ENCODE measurements at places on chromosomes 5 and 9.

DNA sequence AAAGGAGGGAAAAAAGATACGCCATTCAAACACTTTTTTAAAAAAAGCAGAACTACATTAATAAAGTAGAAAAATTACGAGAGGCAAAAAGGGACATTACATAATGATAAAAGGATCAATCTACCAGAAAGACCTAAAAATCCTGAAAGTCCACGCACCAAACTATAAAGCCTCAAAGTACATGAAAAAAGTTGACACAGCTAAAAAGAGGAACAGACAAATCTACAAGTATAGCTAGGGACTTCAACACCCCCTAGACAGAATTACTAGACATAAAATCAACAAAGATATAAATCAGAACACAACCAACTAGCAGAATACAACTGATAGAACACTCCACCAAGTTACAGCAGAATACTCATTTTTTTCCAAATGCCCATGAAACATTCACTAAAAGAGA lies 11.1 kb downstream of the CAMSAP1 start:
- DNase-seq, result no peak

DNA sequence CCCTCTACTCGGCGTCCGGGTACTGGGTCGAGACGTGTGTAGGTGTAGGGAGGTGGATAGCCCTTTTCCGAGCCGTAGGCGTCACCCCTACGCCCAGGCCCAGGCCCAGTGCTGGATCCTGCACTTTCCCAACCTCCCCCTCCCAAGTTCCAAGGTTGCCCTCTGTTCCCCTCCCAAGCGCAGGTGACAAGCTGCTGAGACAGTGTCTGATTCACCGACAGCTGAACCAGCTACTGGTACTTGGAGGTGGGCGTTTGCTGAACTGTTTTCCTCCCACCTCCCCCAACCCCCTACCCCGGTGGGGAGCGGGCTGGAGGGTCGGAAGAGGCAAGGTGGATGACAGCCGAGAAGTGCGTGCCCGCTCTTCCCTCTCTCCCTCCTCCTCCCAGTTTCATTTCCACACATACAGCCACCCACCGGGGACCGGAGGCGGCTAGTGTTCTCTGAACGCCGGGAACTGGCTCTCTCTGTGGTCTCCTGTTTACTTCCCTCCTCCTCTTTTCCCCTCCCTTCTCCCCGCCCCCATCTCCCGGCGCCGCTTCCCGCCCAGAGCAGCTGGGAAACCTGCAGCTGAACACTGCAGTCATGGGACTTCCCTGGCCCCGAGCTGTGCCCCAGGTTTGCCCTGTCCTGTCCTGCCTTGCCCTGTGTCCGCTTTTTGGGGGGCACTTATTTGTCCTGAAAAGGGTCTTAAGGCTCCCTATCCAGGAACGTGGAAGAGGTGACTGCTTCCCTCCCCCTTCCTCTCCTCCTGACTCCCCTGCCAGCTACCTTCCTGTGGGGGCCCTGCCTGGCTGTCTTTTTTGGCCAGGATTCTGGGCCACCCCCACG lies 6.2 kb upstream of the KLF9 start:
- DNase-seq, result peak; percentile 73

DNA sequence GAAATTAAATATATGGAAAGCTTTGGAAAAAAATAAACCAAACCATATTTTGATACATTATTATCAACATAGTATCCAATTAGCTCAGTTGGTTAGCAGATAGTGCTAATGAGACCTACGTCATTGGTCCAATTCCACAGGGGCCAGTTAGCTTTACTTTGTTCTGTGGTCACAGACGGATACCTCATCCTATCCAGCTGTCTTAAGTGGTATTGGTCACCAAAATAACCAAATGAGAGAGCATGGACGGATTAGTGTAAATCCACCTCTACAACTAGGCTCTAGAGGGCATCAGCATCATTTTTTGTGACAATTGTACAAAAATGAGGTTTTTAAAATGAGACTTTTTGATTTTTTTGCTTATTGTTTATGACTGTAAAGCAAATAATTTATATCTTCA lies 364.2 kb downstream of the KIAA0825 start:
- DNase-seq, result no peak

DNA sequence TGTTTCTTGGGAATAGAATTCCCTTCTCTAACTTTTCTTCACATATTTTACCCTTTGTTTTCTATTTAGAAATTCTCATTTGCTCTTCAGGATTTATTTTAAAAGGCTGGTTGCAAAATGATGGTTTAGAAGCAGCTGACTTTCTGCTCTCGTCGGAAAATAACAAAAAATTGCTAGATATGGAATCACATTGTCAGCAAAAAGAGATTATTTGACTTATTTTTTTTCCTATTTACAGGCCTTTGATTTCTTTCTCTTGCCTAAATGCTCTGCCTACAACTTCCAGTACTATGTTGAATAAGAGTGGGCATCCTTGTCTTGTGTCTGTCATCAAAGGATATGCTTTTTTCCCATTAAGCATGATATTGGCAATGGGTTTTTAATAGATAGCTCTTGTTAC lies 1619.1 kb upstream of the ACO1 start:
- DNase-seq, result no peak

DNA sequence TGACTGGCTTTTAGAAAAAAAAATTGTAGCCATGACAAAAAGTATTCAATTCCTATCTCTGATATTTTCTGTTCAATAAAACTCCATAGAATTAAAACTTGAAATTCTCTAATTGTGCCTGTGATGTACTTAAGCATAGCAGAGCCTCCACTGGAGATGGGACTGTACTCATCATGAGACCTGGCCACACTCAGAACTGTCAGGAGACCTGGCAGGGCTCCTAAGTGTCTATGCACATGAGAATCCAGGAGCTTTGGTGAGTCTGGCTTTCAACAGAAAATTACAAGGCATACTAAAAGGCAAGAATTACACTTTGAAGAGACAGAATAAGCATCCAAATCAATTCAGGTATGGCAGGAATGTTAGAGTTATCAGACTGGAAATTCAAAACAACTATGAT lies 26.7 kb upstream of the ERCC6L2 start:
- DNase-seq, result no peak

All from stimulated activated CD4-positive, alpha-beta T cell treated with anti-CD3 and anti-CD28 coated beads, Interleukin-2, amount 100 ng/mL, for 4 hours (primary cell).